ENCODE measurements at places on chromosomes 13 and 19.

- DNase-seq = no peak
Measured at GRCh38 chr13:97258801-97259200, 36.7 kb downstream of the MBNL2 start.

- DNase-seq = peak; percentile 75
Measured at GRCh38 chr19:35845215-35846037, 6.9 kb downstream of the NPHS1 start.

DNA sequence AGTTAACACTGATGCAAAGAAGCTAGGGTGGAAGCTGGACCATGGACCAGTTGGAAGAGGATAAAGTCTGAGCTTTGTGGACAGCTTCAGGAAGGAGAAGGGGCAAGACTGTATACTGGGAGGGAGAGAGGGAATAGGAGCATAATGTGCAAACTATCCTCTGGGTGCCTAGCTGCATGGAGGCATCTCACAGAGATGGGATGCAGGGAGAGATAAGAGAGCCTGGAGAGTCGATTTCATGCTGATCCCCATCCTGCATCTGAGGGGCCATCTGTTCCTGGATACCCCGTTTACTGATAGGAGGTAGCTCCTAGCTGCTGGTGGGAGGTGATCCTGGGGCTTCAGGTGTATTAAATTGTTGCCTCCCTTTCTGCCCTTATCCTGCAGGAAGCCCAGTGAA, 8.8 kb downstream of the CYP4F3 start:
- no peak for DNase-seq

DNA sequence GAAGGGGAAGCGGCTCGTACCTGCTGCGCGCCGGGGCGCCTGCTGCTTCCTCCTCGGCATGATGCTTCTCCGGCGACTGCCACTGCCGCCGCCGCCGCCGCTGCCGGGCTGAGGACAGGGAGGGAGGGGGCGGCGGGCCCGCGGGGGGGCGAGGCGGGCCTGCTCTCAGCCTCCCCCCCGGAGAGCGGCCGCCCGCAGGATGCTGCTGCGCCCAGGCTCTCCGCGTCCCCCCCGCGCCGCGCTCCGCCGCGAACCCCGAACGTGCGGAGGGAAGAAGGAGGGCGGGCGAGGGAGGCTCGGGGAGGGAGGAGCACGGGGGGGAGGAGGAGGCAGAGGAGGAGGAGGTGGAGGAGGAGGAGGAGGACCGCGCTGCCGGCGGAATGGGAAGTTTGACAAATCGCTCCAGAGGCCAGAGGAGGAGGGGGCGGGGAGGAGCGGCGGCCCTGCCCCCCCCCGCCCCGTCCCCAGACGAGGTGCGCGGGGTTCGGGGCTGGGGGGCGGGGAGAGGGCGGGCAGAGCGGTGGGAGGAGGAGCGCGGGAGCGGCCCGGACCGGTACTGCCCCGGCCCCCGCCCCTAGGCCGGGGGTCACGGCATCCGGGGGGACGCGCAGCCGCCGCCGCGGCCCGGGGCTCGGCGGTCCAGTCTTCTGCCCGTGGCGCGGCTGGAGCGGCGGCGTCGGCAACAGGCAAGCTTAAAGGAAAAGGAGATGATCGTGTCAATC, at the start of gene TSHZ3:
Gene TSHZ3, minus strand, starts transcription at position 277 of the 722 bp plus-strand sequence. Its CDS starts 217 bp downstream, at position 60.
- DNase-seq = peak; percentile 58

DNA sequence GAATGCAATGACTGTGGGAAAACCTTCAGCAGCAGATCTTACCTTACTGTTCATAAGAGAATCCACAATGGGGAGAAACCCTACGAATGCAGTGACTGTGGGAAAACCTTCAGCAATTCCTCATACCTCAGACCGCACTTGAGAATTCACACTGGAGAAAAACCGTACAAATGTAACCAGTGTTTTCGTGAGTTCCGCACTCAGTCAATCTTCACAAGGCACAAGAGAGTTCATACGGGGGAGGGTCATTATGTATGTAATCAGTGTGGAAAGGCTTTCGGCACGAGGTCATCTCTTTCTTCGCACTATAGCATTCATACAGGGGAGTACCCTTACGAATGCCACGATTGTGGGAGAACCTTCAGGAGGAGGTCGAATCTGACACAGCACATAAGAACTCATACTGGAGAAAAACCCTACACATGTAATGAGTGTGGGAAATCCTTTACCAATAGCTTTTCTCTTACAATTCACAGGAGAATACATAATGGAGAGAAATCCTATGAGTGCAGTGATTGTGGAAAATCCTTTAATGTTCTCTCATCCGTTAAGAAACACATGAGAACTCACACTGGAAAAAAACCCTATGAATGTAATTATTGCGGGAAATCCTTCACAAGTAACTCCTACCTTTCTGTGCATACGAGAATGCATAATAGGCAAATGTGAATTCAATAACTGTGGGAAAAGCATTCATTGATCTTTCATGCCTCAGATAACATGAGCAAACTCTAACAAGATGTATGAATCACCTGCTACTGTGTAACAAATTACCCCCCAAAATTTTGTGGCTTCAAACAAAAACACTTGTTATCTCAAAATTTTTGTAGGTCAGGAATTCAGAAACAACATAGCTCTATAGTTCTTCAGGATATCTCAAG, 13.8 kb downstream of the ZNF557 start:
- peak; percentile 16 for DNase-seq

DNA sequence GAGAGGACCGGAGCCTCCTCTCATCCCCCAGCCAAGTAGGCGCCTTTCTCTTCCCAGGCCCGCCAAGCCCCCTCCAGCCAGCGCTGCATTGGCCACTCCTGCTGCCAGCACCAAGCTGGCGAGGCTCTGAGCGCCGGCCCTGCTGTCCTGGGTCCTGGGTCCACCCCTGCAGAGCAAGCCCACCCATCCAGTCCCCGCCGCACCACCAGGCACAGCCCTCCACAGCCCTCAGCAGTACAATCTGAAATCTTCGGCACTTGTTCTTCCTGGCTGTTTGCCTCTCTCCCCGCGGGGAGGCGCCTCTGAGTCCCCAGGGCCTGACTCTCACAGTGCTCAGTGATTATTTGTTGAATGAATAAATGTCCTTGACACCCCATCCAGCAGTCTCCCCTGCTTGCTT, 236.4 kb upstream of the SGCG start:
- DNase-seq = no peak

DNA sequence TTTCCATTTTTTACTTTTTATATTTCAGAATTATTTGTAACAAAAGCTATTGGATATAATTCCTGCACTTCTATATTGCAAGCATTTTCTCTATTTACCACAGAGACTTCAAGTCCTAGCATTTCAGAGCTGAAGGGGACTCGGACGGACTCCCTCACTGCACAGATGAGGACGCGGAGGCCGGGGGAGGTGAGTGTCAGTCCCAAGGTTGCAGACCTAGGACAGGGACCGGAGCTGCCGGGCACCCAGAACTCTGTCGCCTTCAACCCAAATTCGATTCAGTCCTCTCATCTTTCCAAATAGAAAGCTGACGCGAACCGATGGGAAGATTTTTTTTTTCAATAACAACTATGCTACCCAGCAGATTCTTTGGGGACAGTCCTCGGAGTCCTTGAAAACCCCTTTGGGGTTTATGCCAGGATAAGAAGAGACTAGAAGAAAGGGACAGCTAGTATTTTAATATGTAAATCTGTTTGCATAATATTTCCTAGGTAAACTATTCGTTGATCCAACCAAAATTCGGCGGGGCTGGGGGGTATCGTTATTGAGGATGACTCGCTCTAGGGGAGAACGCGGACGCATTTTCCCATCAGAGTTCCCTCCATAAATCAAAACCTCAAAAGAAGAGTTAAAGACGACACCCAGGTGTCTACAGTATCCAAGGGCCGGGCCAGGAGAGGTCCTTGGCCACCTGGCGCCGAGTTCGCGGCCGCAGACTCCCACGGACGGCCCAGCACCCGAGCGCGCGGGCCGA, 803 bp downstream of the FLT3 start:
- DNase-seq = peak; percentile 23

GRCh38 chr19:7833225-7834099, 3.4 kb downstream of the EVI5L start:
- DNase-seq = no peak

- peak; percentile 37 for DNase-seq
Measured at GRCh38 chr19:46201454-46202310, 27.9 kb upstream of the IGFL1 start.

DNA sequence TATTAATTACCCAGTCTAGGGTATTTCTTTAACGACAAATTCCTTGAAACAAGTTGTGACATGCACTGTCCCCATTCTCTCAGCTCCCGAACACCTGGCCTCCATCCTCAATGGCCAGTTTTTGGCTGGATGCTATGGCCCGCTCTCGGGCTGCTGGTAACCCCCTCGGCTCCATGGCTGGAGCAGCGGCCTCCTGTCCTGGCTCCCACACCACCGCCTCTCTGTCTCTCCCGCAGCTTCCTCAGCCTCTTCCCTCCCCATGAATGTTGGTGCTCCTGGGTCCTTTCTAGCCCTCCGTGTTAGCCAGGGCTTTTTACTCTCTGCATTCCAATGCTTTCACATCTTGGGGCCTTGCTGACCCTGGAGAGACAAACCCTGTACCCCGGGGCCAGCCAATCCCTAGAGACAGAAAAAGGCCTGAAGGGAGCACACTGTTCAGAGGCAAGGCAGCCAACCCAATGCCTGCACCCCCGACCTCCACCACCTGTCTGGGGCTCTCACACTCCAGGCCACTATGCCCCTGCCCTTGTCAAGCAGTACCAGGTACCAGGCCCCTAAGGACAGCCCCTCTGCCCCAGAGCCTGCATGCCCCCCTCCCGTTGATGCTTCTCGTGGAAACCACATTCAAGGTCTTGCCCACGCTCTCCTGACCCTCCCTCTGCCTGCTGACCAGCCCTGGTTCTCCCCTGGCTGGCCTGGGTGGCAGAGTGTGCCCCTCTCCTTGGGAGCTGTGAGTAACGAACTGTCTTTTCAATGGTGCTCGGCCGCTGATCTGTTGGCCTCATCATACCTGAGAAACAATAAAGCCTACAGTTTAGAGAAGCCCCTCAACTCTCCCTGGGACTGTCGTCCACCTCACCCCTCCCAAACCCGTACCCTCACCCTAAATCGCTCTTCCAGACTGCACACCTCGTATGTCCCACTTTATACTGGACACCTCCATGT, 86.9 kb upstream of the GPR183 start:
- DNase-seq = no peak

DNA sequence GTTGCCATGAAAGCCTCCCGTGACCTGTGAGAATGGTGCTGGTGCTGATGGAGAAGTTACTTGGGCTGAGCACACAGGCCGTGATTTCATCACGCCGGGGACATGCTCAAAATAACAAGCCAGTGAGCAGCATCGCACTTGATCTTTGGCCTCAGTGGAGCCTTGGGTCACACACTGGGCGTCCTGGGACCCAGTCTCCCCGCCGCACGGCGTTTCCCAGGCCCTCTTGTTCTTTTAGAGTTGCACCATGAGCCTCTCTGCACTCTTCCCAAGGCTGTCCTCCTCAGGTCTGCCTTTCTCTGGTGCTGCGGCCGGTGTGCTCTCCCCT, 9.5 kb upstream of the NDUFS7 start:
- no peak for DNase-seq

- peak; percentile 29 for DNase-seq
Measured at GRCh38 chr19:16801600-16802013, 27.6 kb upstream of the SIN3B start.

GRCh38 chr19:40692212-40692551, 1.7 kb upstream of the NUMBL start:
- peak; percentile 58 for DNase-seq

DNA sequence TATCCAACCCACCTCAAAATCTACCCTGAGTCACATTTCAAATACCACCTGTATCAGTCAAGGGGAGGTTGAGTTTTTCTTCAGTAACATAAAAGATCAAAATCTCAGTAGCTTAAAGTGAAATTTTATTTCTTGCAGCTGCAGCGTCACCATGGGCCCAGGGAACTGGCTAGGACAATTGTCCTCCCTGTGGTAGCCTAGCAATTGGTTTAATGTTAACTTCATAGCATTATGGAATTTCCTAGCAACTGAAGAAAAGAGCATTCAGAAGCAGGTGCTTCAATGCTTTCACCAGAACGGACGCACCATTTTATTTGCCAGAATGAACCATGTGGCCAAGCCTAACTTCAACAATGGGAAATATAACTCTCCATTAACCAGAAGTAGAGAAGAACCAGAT, 359.3 kb upstream of the TSHZ3 start:
- DNase-seq = no peak

DNA sequence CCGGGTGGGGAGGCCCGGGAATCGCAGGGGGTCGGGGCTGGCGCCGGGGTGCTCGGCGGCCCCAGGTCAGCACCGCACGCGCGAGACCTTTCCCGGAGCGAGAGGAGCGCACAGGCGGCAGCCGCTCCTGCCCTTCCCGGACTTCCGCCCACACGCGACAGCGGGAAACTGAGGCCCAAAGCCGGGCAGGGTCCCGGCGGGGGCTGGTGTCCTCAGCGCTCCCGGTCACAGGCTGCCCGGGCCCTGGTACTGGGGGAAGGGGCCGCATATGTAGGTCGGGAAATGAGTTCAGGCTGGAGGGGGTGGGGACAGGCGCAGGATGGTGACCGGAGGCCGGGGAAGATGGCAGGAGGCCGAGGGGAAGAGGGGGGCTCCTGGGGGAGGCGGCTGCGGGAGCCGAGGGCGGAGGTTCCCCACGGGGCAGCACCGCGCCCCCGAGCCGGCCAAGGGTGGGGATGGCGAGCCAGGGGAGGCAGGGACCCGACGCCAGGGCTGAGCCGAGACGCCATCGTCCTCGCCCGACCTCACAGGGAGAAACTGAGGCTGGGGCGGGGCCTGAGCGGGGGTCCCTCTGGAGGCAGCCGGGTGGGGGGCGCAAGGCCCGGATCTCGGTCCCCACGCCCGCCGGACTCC, 662 bp downstream of the CBARP start:
- peak; percentile 14 for DNase-seq

DNA sequence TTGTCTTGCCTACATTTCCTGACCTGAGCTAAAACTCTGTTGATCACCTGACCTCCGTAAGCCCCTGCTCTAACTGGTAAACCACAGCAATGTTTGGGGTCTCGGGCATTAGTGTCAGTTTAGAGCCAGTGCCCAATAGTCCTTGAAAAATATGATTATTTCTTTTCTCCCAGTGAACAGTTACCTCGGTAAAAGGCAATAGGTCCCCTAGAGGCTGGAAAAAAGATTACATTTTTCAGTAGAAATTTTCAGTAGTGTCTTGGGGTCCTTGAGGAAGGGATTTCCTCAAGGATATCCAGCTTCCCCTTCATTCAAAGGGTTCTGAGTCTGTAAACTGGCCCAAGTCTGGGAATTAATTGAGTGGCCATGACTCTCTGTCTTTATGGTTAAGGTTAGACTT, 177.5 kb downstream of the SLC7A1 start:
- DNase-seq = no peak

DNA sequence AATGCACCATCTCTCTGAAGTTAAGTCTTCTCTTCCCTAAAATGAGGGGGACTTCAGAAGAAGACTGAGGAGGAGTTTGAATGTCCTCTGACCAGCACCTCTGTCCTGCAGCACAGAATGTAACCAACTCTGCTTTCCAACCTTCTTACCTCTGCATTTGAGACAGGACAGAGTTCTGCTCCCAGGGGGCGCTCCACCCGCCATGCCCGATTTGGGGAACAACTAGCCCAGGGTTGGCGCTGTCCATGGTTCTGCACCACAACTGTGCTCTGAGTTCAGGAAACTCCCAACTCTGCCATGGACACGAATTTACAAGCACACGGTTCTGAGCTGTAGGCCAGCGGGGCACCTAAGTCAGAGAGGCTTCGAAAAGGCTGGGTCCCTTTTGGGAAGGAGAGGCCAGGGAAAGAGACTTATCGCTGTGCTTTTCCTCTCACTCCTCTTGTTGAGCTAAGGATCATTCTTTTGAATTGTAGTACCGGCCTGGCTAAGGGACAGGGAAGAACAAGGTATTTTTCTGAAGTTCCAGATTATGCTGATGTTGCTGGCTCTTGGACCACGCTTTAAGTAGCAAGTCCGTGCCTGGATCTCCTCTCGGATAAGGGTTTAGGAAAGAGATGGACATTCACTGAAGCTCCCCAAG, 22.2 kb downstream of the SIGLEC5 start:
- DNase-seq = peak; percentile 36
